Myometrial cell (primary cell): ENCODE measurements at places on chromosomes 5 and 9. TPM values are rescaled to one million over a fixed set of nuclear protein-coding genes. Genes with fewer than 3 reads are reported as not detected.

FGD3 gene
- not detected in 2 replicates for total RNA-seq

CCNJL gene
- not detected in 2 replicates for total RNA-seq

MUSK gene
- 0.18 TPM in 1 of 2 replicates, not detected in the other for total RNA-seq

ELOVL7 gene
- not detected in 2 replicates for total RNA-seq

CACNA1B gene
- under 0.01 TPM in 2 replicates for total RNA-seq

SELENOP gene
- 62.8 and 69.8 TPM in 2 replicates for total RNA-seq

UGT3A1 gene
- total RNA-seq: not detected in 2 replicates

CNTNAP3B gene
- total RNA-seq: 2.6 and 8.2 TPM in 2 replicates

POU5F2 gene
- under 0.01 TPM in 1 of 2 replicates, not detected in the other for total RNA-seq

CDH6 gene
- total RNA-seq: 0.29 and 2.1 TPM in 2 replicates

PLEKHG4B gene
- not detected in 2 replicates for total RNA-seq
